ENCODE measurements at places on chromosomes 5 and 9.
A peak's percentile ranks its signal among the peaks of the same experiment; 100 is the strongest.

DNA sequence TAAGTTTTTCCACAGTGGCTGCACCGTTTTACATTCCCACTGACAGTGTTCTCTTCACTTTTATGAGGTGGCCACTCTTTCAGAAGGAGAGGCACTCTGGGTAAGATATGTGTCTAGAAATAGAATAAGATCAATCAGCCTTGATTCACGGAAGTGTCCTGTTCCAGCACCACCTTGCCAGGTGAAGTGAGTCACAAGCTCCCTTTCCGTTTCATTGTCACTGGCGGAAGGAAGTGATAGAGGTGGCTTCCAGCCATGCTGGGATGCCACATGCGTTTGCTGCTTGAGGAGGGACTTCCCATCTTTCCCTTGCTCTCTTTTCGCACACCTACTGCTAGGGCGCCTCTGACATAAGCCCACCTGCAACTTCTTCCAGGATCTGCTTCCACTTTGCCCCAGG is 217.1 kb downstream of the PIK3R1 start:
- no peak for DNase-seq

- no peak for DNase-seq
Measured at GRCh38 chr9:21681641-21682040, 120.8 kb upstream of the MTAP start.

GRCh38 chr5:126469536-126470316 is 46.5 kb downstream of the GRAMD2B start:
- no peak for DNase-seq

GRCh38 chr5:64637837-64638443 is 52.4 kb upstream of the SHISAL2B start:
- DNase-seq, result no peak

DNA sequence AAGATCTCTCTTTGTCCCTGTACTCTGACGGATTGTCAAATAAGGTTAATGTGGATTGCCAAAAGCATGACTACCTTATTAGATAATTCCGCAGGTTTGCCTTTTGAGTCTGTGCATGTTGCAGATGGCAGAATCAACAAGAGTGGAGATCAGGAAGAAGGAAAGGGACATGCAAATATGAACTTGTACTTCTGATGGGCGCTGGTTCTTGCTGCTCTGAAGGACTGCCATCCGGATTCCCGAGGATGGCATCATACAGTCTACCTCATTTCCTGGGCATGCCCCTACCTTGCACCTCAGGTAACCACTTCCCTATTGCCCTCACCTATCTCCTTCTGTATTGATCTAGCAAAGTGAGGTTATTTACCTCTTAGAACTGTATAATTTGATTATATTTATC is 504.2 kb downstream of the ACTL7B start:
- DNase-seq, result no peak

- DNase-seq, result no peak
Measured at GRCh38 chr5:120682851-120683250, 218.8 kb downstream of the PRR16 start.

DNA sequence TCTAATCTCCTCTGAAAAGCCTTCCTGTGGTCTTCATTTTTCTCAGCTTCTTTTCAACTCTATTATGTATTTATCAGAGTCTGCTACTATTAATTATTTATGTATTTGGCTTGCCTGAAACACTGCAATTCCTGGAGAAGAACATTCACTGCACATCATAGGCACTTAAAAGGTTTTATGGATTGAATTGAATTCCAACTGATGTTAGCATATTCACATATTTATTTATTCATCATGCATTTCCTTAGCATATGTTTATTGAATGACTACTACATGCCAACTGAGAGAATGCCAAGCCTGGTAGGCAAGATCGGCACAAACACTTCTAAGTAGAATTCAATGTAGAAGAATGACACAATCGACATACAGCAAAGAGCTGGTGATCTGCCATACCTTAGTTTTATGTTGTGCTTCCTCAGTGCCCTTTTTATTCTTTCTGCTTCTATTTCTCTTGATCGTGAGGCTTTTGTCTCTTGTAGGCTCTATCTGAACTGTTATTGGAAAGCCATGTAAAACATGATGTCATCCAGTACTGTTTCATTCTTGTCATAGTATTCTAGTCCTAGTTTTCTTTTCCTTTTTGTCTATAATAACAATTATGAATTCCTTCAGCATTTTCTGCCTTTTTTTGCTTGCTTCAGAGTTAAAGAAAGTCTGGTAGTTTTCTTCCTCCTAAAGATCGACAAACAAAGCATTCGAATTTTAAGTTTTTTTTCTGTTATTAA is 454.2 kb downstream of the TLE4 start:
- no peak for DNase-seq

DNA sequence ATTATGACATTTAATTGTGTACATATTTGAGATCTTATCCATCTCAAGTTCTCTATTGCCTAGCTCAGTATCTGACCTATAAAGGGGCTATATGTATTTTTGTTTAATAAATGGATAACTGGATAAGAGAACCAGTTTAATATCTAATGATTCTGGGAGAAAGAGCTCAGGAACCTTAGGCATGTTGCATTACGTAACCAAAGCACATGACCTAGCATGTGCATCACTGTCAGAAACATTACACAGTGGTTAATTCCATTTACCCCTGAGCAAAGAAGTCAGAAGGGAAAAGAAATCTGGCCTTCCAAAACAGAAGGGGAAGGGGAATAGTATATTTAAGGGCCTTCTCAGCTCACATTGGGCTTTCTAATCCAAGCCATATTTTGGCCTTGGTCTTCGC is 12.3 kb downstream of the PAPPA start:
- no peak for DNase-seq

- DNase-seq, result no peak
Measured at GRCh38 chr5:29942089-29942488, 1251.4 kb upstream of the CDH6 start.

DNA sequence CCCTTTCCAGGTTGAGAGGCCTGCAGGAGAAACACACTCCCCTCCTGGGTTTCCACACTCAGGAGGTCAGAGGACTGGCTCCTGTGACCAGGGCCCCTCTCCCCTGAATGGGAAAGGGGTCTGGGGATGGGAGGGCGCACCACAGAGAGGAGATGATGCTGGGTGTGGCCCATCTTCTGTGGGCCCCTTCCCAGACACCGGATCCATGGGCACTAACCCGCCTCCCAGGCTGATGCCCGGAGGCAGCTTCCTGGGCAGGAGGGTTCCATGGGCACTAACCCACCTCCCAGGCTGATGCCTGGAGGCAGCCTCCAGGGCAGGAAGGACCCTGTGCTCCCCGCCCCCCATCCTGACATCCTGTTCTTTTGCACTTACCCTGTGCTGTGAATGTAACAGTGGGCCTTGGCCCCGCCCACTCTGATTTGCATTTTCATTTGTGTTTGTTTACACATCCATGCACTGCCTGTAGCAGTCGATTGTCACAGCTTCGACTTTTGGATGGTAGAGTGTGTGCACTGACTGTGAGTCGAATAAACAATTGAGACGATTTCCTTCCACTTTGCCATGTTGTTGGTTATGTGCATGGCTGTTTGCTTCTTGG is 9.3 kb upstream of the DOLPP1 start:
- DNase-seq, result peak; percentile 77

DNA sequence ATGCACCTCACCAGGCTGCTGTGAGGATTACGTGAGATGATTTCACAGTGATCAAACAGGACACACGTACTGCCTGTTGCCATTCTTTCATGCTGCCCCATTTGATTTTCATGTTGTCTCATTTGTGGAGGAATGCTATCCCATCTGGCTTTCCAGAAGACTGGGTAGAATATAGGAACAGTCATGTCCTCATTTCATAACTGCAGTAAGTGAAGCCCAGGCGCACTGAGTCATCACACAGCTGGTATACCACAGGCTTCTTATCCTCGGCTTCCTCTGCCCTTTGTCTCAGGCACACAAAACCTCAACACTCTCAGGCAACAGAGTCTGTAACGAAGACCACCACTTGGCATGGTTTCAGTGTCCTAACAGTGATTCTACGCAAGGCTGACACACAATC is 62.3 kb downstream of the LHFPL2 start:
- no peak for DNase-seq

- no peak for DNase-seq
Measured at GRCh38 chr9:98899408-98900056, 44.2 kb upstream of the COL15A1 start.

- DNase-seq, result no peak
Measured at GRCh38 chr5:170612256-170612678, 108.4 kb downstream of the KCNIP1 start.

DNA sequence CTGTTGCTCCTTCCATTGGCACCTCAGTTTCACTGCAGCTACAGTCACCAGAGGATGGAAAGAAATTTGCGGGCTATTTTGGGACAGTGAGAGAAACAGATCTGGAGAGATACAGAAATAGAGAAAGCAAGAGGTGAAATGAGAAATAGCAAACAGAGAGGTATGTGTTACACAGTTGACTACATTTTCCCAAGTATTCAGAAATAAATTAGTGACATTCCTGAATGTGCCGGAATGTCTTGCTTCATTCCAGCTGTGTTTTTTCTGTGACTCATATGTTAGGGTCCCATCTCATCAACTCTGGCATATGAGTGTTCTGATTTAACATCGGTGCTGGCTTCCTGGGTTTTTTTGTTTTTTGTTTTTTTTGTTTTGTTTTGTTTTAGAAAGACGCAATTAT is 63.8 kb upstream of the ZNF462 start:
- no peak for DNase-seq

- no peak for DNase-seq
Measured at GRCh38 chr9:132441404-132441803, 31.4 kb downstream of the CFAP77 start.

DNA sequence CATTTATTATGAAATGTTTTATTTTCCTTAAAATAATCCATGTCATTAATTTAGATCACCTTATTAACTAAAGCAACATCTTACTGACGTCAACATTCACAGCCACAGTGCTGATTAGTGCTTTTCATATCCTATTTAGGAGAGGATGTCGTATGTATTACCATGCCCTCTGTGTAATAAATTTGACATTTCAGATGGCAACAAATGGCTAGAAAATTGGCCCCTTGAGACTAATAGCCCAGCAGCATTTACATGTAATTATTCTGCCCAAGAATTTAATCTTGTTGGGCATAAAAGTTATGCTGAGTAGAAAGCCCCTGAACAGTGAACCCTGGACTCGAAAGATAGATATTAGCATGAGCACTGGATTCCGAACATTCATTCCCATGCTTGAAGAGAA is 391.2 kb downstream of the PRELID2 start:
- DNase-seq, result no peak

DNA sequence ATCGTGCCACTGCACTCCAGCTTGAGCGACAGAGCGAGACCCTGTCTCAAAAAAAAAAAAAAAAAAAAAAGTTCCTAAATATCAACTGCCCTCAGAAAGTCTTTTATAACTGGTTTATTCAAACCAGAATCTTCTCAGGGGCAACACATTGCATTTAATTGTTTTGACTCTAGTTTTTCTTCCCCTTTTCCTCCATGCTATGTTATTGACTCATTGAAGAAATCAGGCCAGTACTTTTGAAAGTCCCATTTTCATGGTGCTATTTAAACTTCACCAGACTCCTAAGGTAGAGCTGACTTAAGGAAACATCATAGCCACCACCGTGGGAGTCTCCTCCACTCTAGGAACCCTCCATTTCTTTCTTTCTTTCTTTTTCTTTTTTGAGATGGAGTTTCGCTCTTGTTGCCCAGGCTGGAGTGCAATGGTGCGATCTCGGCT is 83.1 kb upstream of the IL6ST start:
- DNase-seq, result no peak

- DNase-seq, result no peak
Measured at GRCh38 chr5:163439092-163439425, 1.7 kb downstream of the CCNG1 start.

DNA sequence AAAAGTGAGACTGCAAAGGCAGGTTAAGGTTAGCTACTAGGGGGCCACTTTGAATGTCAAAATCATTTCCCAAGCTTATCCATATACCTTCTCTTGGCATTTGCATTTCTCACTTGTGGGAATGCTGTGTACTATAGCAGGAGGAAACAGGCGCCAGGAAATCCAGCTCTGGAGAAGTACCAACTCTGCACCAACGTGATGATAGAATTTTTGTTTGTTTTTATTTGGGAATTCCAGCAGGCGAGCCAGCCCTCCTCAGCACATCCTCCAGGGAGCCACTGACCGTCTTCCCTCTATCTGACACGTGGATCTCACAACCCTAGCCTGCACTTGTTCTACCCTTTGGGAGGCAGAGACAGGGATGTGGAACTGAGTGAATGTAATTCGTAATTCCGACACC is 318.0 kb downstream of the ACTL7B start:
- DNase-seq, result no peak

DNA sequence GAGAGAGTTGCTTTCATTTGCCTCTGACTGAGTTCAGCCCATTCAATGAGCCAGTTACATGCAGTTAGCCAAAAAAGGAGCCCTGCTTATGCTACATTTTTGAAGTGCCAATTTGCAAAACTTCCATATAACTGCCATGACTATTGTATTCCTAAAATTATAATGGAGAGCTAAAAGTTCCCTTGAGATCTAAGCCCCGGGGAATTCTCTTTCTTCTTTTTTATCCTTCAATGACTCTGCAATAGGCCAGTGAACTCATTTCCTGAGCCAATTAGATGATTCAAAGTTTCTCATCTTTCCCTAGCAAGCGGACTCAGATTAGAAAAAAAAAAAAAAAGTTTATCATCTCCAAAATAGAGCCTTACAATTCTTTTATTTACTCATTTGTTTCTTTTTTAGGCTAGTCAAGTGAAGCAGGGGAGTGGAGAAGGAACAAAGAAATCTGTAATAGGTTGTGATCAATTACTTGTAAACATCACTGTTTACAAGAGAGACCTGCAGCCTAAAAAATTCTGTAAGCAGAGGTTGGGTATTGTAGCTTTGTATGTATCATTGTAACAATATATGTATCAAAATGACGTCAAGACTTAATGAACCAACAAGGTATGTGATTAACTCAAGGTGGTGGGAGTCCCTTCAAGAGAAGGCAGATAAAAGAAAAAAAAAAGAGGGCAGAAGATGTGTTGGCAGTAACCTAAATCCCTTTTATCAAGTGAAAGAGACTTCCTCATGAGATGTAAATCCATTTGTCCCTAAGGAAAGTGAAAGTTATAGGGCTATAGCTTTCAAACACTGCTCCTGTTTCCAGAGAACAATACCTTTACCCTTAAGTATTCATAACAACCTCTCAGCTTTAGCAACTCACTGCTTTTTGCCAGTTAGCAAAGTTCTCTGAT is 48.7 kb upstream of the HOMER1 start:
- no peak for DNase-seq

GRCh38 chr9:100698945-100699344 is 121.1 kb downstream of the CAVIN4 start:
- no peak for DNase-seq

DNA sequence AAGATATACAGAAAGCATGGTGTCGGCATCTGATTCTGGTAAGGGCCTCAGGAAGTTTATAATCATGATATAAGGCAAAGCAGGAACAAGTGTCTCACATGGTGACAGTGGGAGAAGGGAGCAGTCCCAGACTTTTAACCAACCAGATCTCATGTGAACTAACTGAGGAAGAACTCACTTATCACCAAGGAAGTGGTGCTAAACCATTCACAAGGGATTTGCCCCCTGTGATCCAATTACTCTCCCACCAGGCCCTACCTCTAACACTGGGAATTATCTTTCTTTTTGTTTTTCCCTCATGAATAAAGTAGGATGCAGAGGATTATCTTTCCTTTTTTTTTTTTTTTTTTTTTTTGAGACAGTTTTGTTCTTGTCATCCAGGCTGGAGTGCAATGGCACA is 123.4 kb upstream of the LRRTM2 start:
- DNase-seq, result no peak

GRCh38 chr9:77677957-77678535 is 29.9 kb upstream of the GNA14 start:
- DNase-seq, result no peak
